ENCODE measurements at places on chromosomes 6 and 20. TPM values are rescaled to one million over a fixed set of nuclear protein-coding genes. Genes with fewer than 3 reads are reported as not detected.

DNA sequence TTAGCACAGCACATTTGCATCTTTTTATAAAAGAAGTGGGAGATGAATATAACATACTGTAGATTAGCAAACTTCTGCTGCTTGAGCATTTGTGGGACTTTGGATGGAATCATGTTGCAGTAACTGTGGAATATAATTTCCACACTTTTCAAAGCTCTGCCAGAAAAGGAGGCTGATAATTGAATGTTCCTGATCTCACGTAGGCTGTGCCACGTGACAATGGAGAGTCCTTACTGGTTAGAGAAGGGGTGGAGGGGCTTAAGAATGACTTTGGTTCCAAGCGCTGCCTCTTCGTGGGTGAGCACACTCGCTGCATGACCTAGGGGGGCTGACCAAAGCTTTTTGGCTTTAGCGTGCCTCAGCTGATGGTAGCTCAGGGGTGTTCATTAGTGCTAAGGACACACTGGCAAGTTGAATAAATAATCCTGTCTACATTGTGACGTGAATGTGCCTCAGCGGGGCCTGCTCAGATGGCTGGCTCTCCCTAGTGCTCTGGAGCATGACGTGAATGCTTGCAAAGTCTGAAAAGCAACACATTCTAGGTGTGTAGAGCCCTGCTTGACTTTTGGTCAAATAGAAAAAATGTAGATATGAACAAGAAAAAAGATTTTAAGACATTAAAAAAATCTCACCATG is 15.0 kb downstream of the WRNIP1 start:
- DNase-seq, result no peak

The DEF6 gene
- total RNA-seq, result 3.3 TPM

DNA sequence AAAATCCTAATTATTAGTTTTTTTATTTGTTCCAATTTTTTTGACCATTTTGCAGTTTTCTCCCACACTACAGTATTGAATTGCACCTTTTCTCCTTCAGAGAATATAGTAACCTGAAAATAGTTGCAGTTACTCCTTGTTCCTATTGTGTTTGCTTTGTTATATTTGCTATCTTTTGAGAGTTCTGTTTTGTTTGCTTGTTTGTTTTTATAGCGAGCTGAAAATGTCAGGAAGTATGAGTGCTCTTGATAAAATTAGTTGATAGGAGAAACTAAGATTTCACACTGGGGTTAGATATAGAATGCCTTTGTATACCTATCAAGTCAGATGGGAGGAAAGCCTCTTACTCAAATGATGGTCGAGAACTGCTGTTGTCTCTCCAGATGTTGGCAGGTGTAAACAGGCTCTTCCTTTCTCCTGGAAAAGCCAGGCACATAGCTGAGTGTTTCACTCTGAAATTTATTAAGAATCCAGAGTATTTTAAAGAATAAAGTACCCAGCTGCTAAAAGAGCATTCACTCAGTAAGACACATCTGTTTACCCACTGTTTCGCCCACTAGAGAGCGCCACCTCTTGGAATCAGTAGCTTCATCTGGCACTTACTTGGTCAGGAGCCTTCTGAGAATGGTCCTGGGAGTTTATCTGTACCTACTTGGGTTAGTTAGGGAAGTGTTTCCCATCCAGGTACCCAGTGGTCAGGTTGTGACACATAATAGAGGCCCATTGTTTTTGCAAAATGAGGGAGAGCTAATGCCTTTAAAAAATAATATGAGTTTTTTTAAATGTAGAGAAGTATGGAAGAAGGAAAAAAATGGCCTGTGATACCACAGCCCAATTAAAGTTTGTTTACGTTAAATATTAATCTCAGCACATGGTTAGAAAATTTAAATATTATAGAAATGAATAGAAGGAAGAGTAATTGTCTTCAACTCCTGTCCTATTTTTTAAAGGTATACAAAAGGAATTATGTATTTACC is 11.2 kb downstream of the NT5DC1 start:
- no peak for DNase-seq

The LY6G5C gene
- 2.9 TPM for total RNA-seq

The ADGRF5 gene
- 0.54 TPM for total RNA-seq

- DNase-seq, result no peak
Observed at GRCh38 chr6:101458826-101459225, 65.3 kb downstream of the GRIK2 start.

- peak; percentile 32 for DNase-seq
Observed at GRCh38 chr6:44462797-44463727, 75.6 kb downstream of the CDC5L start.

All from astrocyte (in vitro differentiated cells and primary cell).